GOT3 (cell line): ENCODE measurements at places on chromosomes 3 and 15.

- no peak for DNase-seq
Observed at GRCh38 chr15:88476635-88477060, 9.1 kb downstream of the MRPS11 start.

GRCh38 chr15:58478035-58478434, 46.2 kb downstream of the LIPC start:
- no peak for DNase-seq

DNA sequence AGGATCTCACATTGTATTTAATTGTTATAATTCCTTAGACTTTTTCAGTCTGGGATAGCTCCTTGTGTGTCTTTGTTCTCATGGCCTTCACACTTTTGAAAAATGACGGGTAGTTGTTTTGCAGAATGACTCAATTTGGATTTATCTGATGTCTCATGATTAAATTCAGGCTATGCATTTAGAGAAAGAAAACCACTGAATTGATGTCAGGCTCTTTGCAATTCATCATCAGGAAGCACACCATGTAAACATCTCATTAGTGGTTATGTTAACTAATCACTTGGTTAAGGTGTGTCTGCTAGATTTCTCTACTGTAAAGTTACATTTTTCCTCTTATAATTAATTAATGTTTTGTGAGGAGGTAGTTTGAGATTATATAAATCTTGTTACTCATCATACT, 8.0 kb upstream of the SLC22A13 start:
- no peak for DNase-seq

GRCh38 chr3:178787960-178788359, 251.7 kb downstream of the KCNMB2 start:
- DNase-seq, result no peak
